ENCODE measurements at places on chromosomes 2 and 18.

GRCh38 chr18:63085611-63086010 lies 234.0 kb downstream of the BCL2 start:
- DNase-seq: no peak

DNA sequence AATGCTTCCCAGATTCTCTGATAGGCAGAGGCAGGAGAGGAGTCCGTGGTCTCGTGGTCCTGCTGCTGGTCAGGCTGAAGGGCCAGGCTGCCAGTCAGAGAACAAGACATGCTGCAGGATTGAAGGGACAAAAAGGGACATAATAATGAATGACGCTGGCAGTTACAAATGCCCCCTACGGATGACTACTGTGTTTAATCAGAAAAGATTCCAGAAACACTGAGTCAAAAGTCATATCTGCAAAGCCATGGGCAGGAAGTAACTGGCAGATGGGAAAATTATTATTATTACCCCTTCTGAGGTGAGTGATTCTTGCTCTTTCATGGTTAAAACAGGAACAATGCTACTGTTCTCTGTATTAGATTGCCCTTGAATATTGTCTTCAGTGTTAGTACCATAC lies 19.0 kb downstream of the LCT start:
- DNase-seq: no peak

DNA sequence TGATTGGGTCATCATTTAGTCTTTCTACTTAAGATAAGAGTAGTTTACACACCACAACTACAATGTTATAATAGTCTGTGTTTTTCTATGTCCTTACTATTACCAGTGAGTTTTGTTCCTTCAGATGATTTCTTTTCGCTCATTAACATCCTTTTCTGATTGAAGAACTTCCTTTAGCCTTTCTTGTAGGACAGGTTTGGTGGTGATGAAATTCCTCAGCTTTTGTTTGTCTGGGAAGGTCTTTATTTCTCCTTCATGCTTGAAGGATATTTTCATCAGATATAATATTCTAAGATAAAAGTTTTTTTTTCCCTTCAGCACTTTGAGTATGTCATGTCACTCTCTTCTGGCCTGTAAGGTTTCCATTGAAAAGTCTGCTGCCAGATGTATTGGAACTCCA lies 38.0 kb upstream of the SLC16A14 start:
- DNase-seq: no peak

- no peak for DNase-seq
These were observed 123.0 kb downstream of the AGAP1 start for GRCh38 chr2:235616885-235617284.

DNA sequence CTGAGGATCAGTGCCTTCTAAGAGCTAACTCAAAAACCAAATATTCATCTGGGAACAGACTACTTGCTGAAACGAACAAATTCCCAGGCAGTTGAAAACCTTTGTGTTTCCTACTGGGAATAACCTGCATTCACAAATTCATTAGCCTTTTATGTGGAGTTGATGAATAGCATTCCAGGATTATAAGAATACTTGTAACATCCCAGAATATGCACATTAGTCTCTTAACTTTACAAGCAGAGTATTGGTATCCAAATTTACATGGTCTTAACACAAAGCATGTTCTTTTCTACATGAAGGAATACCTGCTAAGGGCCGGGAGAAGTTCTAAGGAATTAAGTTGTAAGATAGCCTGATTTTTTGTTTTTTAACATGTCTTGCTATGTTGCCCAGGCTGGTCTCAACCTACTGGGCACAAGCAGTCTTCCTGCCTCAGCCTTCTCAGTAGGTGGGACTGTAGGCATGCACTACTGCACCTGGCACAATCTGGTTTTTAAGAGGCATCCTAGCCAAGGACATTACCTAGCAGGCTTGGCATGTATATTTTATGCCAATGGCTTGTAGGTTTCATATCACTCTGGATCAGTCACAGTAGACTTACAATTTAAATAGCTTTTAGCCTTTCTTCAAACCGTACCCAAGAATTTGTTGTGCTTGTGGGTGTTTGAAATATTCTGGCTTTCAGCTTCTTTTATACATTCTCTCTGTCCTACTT lies 50.7 kb downstream of the MGAT5 start:
- no peak for DNase-seq

- DNase-seq: no peak
These were observed 34.5 kb downstream of the GLI2 start for GRCh38 chr2:120770176-120770575.

- DNase-seq: peak; percentile 61
These were observed 1.9 kb downstream of the DUSP2 start for GRCh38 chr2:96143231-96143847.

DNA sequence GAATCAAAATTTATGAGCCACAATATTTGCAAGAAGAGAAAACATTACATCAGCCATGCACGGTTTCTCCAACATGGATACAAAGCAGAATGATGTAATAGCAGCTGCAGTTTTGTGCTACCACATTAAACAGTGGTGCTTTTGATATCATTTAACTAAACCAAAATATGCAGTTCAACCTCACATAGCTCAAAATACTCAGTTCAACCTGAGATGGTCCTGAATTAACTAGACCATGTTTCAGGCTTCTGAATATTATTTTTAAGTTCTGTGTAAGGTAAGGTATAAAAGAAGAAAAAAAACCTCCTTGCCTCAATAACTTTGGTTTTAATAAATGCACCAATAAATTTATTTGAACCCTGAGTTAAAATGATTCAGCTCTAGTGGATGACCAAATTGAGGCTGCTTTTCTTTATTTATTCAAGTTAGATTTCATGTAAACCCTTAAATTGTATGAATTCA lies 18.8 kb upstream of the TSPYL6 start:
- no peak for DNase-seq

GRCh38 chr2:230007931-230008707 lies 60.6 kb downstream of the SLC16A14 start:
- peak; percentile 90 for DNase-seq

GRCh38 chr18:39500306-39500705 lies 1934.7 kb upstream of the CELF4 start:
- no peak for DNase-seq

Measured in activated CD4-positive, alpha-beta T cell treated with anti-CD3 and anti-CD28 coated beads for 48 hours (primary cell).